ENCODE measurements at places on chromosomes 7 and 10.

- DNase-seq = no peak
These were observed 38.1 kb upstream of the CDHR3 start for GRCh38 chr7:105924945-105925344.

GRCh38 chr7:7654964-7655715, 14.6 kb downstream of the UMAD1 start:
- no peak for DNase-seq

GRCh38 chr7:21358648-21359047, 69.2 kb upstream of the SP4 start:
- no peak for DNase-seq

DNA sequence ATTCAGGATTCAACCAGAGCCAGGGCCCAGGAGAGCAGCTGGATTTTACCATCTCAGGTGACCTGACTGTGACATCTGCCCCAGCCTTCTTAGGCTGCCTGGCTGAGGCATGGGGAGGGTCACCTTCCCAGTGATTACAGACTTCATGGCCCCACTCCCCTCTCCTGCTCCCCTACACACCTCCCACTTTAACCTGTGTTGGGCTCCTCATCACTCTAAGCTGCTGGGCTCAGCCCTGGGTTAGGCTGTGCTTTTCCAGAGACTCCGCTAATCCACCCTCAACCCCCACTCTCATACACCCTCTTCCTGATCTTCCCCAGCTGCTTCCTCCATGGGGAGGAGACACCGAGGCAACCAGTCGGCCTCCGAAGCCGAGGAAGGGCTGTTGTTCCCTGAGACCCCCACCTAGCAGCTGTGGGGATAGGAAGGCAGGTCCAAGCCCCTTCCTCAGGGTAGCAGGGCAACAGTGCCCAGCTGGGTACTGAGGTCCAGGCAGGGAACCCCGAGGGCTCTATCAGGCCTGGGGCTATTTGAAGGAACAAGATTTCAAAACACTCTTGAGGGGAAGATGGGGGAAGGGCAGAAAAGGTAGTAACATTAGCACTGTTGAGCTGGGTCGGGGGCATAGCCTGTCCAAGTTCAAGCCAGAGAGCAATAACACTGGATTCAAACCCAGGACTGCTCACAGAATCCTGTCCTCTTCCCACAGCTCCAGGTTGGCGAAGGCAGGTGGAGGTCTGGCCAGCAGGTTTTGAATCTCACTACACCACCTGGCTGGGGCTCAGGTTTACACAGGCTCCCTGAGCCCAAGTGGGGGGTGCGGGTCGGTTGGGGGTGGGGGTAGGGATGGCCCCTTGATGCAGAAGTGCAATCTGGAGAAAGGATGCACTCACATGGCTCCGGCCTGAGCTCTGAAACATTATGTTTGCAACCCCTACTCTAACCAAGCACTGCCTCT, 1.8 kb downstream of the IMPDH1 start:
- no peak for DNase-seq

DNA sequence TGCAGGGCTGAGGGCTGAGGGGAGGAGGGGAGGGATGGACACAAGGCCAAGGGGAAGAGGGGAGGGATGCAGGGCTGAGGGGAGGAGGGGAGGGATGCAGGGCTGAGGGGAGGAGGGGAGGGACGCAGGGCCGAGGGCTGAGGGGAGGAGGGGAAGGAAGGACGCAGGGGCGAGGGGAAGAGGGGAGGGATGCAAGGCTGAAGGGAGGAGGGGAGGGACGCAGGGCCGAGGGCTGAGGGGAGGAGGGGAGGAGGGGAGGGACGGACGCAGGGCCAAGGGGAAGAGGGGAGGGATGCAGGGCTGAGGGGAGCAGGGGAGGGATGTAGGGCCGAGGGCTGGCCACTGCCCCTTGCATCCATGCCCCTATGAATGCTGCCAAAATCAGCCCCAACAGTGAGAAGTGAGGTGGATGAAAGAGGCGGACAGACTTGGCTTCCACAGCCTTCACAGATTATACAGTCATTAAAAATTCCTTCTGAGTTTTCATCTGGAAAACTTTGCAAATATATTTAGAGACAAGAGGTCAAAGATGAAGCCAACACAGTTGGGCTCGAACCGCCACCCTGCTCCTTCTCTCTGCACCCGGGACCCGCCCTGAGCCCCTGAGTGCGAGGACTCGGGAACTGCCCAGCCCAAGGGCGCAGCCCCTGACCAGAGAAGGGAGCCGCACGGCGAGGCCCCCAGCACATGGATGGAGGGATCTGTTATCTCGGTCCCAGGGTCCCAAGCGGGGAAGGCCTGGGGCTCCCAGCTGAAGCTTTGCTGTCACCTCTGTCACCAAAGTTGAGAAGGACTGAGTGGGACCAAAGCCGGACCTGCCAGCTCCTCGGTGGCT, 65.8 kb downstream of the DIP2C start:
- no peak for DNase-seq

GRCh38 chr7:113752289-113752688, 166.5 kb downstream of the PPP1R3A start:
- DNase-seq = no peak

DNA sequence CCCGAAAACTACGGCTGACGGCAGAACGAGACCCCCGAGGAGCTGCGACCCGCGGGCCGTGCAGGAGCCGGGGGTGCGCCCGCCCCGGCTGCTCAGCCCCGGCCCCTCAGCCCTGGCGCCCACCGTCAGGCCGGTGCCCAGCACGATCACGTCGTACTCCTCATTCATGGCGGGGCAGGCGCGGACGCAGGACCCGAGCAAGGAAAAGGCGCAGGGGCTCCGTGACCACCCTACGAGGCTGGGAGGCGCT, 218 bp downstream of the GDI2 start:
- no peak for DNase-seq

DNA sequence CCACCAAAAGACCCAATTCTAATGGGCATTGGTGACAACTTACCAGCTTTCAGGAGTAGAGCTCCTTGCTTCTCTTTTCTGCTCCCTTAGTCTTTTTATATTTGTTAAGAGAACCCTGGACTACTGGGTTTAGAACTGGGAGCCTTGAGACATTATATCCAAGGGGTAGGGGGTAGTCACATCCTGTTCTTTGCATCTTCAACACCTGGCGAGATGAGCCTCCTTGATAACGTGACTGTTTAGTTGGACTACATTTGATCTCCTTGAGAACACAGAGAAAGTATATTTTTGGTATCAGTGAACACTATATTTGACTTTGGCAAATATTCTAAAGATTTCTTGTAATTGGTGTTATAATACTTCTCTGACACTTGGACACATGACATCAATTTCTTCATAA, 9.0 kb upstream of the SMNDC1 start:
- DNase-seq = no peak

GRCh38 chr7:115816318-115816974, 214.1 kb downstream of the TFEC start:
- DNase-seq = no peak

- no peak for DNase-seq
These were observed 496.6 kb downstream of the AUTS2 start for GRCh38 chr7:70094831-70095230.

DNA sequence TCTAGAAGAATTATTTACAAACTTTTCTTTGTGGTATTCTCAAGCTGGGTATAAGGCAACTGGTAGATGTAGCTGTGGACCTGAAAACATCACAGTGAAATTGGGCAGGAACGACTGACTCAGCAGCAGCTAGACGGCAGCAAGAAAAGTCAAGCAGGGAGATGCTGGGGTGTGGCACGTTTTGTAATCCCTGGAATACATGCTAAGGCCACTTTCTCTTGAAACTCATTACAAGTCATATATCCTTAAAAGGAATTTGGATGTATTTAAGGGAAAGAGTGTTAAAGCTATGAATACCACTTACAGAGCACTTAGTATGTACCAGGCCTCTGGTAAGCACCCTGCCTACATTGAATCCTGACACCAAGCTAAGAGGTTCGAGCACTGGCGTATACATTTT, 17.4 kb downstream of the BEND7 start:
- DNase-seq = no peak

- DNase-seq = no peak
These were observed 23.8 kb downstream of the ELN start for GRCh38 chr7:74051629-74052410.

- no peak for DNase-seq
These were observed 328.2 kb upstream of the SHH start for GRCh38 chr7:156140447-156140846.

GRCh38 chr7:71740174-71740560, 608.2 kb downstream of the GALNT17 start:
- DNase-seq = no peak

DNA sequence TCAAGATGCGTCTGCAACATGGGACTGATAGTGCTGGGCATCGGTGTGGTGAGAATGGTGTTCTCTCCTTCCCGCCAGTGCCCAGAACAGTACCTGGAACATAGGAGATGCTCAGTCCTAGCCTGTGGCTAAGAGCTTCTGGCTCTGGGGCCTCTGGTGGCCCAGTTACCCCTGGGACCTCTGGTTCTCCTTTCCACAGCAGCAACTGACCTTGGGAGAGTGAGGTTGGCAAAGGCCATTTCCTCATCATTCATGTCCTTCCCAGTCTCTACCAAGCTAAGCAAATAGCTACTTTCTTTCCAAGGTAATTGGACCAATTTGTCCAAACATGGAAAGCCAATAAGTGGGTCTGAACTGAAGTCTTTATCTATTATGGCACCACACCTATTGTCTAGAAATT, 11.6 kb upstream of the GOLGA7B start:
- DNase-seq = no peak

DNA sequence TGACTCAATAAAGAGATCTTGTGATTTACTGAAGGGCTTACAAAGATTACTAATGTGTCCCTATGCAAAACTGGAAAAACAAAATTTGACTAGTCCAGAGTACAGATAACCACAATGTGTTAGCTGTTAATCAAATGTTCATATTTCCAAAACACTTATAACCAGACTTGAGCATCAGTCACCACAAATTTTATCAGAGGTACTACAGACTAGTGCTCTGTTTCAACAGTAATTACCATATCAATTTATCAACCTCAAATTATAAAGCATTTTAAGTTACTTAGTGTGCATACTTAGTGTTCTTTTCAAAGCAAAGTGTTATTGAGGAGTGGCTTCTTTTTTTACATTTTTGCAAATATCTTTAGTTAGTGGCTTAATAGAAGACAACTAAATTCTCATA, 765.9 kb downstream of the GRM8 start:
- no peak for DNase-seq

- no peak for DNase-seq
These were observed 60.3 kb upstream of the STK17A start for GRCh38 chr7:43522406-43523156.

- DNase-seq = no peak
These were observed 9.3 kb downstream of the CLCN1 start for GRCh38 chr7:143325240-143325639.

- DNase-seq = no peak
These were observed 22.4 kb upstream of the CYTH3 start for GRCh38 chr7:6294839-6295238.

DNA sequence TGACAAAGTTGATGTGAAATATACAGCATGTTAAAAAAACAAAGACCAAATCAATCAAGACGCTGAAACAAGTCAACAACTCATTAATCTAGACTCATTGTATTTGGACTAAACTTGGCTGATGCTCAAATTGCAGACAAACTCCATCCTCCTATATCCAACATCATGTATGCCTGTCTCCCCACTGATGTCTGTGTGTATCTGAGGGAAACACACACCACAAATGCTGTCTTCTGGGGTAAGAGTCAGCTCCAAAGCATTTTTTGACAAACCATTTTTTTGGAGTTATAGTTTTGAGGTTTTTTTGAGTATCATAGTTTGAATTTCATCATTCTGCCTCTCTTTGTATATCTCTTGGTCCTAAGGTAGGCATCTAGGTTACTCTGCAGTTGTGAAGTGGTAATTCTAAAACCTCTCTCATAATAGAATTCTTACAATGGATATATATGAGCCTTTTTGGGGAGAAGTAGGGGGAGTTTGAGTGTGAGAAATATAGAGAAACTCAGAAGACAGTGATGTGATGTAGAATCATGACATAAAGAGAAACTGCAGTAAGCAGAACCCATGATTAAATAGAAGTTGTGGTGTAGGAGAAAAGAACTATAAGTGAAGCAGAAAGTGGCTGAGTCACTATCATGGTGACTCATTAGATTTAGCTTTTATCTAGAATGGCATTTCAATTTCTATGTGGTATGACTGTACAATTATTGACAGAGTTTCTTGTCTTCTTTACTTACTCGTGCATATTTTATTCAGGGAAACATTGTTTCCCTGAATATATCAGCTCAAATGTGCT, 1531.1 kb upstream of the LRRTM3 start:
- no peak for DNase-seq

DNA sequence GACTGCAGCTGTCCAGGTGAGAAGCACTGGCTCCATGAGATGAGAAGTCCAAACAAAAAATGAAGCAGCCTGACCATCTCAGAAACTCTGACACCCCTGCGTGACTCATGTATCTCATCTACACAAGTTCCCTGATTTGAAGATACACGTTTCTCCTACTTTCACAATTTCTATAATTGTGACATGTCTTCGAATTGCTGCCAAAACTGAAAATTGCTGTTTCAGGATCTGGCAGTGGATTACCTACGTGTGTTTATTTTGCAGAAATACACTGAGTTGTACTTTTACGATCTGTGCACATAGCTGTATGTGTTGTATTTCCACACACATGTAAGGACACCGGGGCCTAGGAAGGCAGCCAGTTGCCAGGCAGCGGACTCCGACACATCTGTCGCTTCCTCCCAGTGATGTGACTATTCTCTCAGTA, 53.2 kb downstream of the LARP4B start:
- DNase-seq = no peak

DNA sequence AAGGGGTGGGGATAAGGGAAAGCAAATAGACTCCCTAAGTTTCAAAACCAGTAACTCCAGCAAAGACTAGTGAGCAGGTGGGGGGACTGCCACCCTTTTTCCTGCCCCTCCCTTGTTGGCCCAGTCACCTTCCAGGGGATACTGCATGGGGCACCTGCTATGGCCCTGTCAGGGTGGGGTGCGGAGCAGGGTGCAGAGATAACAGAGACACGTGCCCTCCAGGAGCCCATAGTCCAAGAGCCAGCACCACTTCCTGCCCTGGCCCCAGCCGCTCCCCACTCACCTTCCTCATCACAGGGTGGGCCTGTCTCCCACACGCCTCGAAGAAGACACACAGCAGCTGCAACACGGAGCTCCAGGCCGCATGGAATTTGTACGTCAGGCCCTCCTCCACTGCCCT, 20.6 kb downstream of the RRP12 start:
- no peak for DNase-seq

DNA sequence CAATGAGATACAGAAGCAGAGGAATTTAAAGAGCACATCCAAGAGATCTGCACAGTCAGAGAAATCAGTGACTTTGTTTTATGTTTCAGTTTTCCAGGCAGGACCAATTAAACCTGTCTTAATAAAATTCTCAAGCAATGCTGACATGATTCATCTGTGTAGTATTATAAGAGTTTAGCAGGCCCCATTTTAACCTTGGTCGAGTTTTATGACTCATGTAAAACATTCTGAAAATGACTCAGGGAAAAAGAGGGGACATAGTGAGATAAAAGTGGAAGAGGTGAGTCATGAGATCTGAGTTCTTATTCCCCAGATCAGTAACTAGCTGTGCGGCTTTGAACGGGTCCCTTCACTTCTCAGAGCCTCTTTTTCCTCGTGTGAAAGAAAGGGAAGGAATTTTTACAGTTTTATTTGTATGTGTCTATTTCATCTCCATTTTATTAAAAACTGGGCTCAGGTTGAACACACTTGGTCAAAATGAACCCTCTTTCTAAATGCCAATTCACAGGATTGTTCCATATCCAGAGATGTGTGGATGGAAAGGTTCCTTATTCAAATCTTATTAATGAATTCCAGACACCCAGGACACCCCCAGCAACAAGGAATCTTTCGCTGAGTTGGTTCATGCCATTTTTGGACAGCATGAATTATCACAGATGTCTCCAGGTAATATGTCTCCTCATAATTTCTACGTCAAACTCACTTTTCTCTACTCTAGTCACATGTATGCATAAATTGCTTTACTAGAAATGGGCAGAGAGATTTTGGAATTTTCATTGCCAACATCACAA, 143.2 kb downstream of the JAZF1 start:
- DNase-seq = no peak
